LHCN-M2 (cell line): ENCODE measurements at places on chromosomes 6 and 20.

DNA sequence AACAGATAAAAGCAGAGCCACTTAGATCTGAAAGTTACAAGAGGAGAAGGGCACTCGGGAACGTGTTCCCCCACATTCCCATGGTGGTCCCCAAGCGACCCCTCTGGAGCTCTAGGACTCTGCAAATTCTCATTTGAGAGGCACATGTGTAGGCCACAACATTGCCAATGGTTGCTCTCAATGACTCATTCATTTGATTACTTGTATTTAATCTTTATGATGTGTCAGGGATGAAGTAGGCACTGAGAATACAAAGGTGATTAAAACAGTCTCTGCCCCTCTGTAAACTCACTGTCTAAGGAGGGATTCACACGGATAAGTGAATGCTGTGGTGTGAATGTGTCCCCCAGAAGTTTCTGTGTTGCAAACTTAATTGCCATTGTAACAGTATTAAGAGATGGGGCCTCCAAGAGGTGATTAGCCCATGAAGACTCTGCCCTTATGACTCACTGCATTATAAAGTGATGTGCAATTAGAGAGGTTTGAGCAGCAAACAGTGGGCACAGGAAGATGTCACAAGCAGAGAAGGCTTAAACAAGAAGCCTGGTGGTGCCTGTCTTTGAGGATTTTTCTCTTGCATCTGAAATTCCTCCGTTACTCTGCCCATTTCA is 34.0 kb upstream of the TRAM2 start:
- peak; percentile 65 for DNase-seq

- DNase-seq, result peak; percentile 62
These were observed 45.5 kb upstream of the NXT1 start for GRCh38 chr20:23305098-23305497.

DNA sequence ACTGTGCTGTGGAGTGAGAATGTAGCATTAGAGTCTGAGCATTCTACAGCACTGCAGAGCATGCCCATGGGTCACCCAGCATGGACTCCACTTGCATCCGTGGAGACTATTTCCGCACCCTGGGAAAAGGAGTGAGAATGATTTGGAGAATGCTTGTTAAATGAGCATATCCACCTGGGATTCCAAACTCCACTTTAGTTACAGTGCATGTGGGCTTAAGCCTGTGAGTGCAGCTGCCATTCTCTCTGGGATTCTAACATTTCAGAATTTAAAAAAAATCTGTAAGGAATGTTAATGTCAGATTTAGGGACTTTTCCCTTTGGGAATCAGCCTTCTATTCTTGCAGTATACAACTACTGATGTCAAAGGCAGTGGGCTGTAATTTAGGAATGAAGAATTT is 33.4 kb downstream of the KIF25 start:
- no peak for DNase-seq

GRCh38 chr20:34362502-34363061 is 491 bp upstream of the ITCH start:
- no peak for DNase-seq

- DNase-seq, result no peak
These were observed 189.4 kb downstream of the ZFP64 start for GRCh38 chr20:52001999-52002666.

DNA sequence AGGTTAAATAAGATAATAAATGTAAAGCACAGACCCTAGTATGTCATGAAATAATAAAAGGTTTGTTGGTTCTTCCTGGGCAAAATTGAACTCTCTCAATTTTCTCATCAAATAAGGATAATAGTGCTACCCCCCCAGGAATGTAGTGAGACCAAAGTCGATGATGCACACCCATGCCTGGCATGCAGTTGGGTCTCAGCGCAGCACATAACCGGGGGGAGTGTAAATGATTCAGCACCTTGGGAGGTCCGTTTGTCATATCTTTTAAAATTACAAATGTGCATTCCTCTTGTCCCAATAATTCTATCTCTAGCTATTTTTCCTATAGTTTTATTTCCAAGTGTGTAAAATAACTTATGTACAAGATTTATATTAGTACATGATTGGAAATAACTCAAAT is 31.3 kb upstream of the CCDC167 start:
- DNase-seq, result peak; percentile 25

GRCh38 chr20:33199026-33199425 is 18.1 kb upstream of the BPIFA3 start:
- DNase-seq, result no peak

GRCh38 chr20:56391596-56392131 is 351 bp downstream of the AURKA start:
- DNase-seq, result peak; percentile 3

DNA sequence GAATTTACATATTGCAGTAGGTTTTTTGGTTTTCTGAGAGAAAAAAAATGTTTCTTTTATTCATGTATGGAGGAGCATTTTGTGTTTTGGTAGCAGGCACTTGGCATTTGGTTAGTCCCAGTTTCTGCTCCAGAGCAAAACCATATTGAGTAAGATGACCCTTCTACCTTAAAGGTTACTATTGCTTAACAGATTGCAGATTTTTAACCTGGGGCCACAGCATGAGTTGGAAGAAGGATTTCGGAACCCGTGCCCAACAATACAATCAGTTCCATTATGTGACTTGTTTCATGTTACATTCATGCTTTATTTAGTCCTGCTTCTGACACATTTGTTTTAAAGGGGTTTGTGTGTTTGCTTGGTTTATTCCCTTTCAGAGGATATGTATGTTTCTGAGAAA is 496.3 kb downstream of the TFAP2B start:
- DNase-seq, result no peak
